ENCODE measurements at places on chromosomes 13 and 19.

DNA sequence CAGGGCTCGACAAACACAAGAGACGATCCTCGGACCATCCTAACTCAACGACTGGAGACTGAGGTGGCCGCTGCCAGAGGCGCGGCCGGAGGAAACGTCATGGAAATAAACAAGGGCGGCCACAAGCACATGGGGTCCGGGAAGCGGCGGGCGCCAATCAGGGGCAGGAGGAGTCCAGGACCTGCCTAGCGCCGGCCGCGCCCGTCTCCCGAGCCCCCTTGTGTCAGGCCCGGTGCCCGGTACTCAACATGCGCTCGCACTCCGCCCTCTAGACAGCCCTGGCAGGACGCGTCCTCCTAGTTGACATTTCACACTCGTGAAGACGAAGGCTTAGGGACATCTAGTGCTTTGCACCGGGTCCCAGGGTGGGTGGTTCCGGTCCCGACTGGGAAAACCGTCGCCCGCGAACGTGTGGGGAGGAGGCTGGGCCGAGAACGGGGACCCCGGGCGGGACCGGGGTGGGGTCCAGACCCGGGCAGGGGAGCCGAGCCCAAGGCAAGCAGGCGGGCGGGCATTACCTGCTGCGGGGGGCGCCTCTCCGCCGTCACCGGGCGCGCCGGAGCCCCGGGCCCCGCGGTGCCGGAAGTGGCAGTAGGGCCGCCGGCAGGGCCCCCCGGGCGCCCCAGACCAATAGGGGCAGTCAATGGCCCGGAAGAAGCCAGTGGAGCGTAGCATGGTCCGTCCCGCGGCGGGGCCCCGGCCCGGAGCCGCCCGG is 442 bp downstream of the REXO1 start:
- DNase-seq, result peak; percentile 56

DNA sequence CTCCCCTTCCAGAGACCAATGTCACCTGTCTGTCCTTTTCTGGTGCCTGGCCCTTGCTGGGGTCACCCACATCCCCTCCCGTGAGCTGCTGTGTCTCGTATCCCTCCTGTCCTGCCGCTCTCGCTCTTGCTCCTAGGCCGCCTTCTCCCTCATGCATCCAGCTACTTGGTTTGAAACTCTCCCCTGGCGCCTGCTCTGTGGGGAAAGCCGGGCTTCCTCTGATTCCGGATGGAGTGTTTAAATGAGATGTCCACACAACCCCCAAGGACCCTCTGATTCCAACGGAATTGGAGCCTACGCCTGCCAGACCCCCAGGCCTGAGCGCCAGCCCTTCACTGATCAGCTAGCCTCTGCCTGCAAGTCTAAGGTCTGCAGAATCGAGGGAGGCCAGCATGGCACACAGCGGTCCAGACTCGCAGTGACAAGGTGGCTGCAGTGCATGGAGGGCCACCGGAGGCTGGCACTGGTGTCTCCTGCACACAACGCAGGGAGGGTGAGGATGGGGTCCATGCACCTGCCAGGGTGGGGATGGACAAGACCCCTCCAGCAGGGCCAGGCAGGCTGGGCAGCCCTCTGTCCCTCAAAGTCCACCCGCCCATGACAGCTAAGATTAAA is 47.2 kb downstream of the RFX2 start:
- no peak for DNase-seq

GRCh38 chr13:35720690-35721554 is 244.4 kb upstream of the MAB21L1 start:
- DNase-seq, result peak; percentile 60

GRCh38 chr13:59673286-59673685 is 490.4 kb downstream of the DIAPH3 start:
- no peak for DNase-seq

DNA sequence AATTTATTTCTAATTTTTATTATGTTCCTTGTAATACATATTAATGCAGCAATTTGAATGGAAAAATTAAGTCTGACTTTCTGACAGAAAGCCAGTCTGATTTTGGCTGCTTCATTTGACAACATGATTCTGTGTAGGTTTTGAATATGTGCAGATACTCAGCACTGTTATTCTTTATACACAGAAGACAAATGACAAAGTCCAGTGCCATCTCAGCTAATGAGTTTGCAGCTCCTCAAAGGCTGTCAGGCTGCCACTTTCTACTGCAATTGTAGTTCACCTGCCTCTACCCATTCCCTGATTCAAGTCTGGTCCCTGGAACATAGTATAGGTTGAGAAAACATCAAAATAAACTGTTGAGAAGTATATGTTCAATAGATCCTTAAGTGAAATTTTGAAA is 2.9 kb upstream of the CHAMP1 start:
- DNase-seq, result peak; percentile 23

DNA sequence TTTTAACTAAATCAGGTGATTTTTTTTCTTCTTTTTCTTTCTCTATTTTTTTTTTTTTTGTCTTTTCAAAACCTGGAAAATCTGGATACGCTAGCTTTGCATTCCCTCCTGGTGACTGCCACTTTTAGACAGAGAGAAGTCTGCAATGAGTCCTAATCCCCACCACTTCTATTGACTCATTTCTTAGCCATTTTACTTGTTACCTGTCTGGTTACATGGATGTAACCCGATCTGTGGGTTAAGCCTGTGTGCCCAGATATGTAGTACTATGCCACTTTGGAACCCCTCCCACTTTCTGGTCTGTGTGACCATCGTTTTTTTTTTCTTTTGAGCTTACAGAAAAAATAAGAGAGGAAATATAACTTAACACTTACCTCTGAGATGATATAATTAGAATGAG is 817.8 kb upstream of the PCDH9 start:
- no peak for DNase-seq

GRCh38 chr19:19214159-19214490 is 2.4 kb downstream of the NCAN start:
- peak; percentile 18 for DNase-seq

- no peak for DNase-seq
Measured at GRCh38 chr13:68509734-68510621, 1279.8 kb upstream of the PCDH9 start.

DNA sequence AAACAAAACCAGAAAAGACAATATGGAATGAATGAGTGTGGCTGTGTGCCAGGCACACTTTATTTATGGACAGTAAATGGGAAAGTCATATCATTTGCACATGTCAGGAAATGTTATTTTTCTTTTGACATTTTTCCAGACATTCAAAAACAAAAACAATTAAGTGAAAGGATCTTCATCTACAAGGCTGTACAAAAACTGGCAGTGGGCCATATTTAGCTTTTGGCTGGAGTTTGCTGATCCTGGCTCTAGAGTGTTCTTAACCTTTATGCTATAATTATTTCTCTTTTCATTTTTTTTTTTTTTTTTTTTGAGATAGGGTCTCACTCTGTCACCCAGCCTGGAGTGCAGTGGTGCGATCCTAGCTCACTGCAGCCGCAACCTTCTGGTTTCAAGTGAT is 6.5 kb upstream of the TNFSF9 start:
- DNase-seq, result no peak

GRCh38 chr19:480016-480855 is 16.1 kb upstream of the MADCAM1 start:
- DNase-seq, result peak; percentile 46

DNA sequence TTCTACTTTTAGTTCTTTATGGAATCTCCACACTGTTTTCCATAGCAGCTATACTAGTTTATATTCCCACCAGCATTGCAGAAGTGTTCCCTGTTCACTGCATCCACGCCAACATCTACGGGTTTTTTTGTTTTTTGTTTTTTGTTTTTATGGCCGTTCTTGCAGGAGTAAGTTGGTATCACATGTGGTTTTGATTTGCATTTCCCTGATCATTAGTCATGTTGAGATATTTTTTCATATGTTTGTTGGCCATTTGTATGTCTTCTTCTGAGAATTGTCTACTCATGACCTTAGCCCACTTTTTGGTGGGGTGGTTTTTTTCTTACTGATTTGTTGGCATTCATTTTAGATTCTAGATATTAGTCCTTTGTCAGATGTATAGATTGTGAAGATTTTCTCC is 89.7 kb downstream of the FRY start:
- no peak for DNase-seq

DNA sequence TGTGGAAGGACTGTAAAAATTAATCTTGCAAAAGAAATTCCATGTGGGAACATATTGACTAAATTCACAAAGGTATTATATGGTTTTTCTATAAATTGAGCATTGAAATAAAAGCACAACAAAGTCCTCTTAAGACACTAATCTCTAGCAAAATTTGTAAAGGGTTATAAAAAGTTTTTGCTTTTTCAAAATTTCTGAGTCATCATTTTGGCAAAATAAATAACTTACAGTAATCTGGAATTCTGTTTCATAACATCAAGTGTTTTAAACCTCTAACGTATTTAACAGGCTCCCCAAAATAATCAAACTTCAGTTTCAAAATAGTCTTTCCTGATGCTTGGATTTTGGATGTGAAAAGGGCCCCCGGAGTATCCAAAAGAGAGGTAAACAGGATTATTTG is 26.0 kb downstream of the MED4 start:
- no peak for DNase-seq

- DNase-seq, result no peak
Measured at GRCh38 chr19:8096071-8096470, 43.5 kb downstream of the CCL25 start.

- peak; percentile 60 for DNase-seq
Measured at GRCh38 chr13:97344265-97345175, 89.4 kb upstream of the RAP2A start.

- peak; percentile 86 for DNase-seq
Measured at GRCh38 chr19:31304831-31305312, 44.4 kb downstream of the TSHZ3 start.

DNA sequence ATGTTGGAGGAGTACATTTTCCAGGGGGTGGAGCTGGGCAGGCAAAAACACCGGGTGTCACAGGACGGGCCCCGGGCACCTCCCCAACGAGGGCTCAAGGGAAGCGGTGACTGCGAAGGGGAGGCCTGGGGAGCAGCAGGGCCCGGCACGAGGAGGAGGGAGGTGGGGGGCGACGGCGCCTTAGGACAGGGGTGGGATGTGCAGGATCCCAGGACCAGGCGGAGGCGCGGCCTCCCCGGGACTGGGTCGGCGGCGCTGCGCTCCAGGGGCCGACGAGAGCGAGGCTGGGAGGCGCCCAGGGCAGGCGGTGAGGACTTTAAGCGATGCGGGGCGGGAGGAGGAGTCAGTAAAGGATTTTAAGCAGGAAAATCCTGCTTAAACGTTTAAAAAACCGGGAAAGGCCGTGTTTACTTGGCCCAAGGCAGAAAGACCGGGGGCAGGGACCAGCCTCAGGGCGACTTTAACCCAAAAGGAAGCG is 427 bp downstream of the ZNF160 start:
- peak; percentile 56 for DNase-seq

DNA sequence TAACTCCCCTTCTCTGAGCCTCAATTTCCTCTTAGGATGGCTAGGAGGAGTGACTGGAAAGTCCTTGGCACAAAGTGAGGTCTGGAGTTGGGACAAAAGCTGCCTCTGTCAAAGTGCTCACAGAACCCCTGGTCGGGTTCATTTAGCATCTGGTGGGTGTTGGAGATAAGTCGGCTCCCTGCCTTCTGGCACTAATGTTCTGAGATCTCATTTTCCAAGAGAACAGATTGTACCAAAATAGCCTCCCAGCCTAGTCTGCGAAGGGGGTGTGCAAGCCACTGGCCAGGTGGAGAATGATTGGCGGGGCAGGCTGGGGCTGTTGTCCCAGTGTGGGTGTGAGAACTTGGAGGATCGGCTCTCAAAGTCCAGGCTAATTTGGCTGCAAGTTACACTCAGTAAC is 20.7 kb upstream of the NWD1 start:
- DNase-seq, result no peak

DNA sequence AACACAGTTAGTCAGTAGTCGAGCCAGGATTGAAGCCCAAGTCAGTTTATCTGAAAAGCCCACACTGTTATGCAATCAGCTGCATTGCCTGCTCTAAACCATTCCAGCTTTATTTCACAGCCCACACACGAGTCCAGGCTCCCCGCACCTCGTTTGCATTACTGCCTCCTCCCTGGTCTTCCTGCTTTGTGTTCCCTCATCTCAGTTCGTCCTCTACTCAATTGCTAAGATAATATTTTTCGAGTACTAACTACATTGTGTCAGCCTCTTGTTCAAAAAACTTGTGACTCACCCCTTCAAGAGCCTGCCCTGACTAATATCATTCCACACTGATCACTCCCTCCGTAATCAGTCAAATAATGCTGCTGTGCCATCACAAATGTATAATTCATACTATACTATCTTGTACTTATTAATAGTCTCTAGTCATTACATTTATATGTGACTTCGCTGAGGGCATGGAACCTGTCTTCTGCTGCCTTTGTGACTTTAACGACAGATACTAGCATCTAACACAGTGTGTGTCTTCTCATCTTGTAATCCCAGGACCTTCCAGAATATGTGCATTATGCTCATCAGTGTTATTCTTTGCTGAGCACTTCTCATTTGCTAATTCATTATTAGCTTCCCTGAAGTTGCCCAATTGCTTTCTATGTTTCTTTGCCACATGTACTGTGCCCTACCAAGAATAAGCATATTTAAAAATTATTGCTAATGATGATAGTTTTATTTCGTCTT is 26.2 kb upstream of the WDFY2 start:
- DNase-seq, result peak; percentile 83

DNA sequence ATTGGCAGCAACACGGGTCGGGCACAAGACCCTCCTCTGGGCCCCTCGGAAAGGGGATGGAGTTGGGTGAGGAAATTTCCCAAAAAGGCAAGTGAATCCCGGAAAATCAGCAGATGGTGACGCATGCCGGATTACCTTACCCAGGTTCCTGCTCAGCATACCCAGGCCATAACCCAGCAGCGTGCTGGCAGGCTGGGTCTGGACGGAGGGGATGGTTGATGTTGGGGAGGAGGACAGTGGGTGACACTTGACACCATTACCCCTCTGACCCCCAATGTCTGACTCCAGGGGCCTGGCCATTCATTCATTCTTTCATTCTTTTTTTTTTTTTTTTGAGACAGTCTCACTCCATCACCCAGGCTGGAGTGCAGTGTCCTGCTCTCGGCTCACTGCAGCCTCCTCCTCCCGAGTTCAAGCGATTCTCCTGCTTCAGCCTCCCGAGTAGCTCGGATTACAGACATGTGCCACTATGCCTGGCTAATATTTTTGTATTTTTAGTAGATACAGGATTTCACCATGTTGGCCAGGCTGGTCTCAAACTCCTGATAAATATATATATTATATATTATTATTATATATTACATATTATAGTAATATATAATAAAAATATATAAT is 799 bp downstream of the PVR start:
- peak; percentile 45 for DNase-seq

- DNase-seq, result no peak
Measured at GRCh38 chr13:110885966-110886869, 28.7 kb downstream of the ANKRD10 start.

- DNase-seq, result no peak
Measured at GRCh38 chr13:25649001-25649633, 277.3 kb downstream of the ATP8A2 start.
